ENCODE measurements at places on chromosomes 12 and 14.

DNA sequence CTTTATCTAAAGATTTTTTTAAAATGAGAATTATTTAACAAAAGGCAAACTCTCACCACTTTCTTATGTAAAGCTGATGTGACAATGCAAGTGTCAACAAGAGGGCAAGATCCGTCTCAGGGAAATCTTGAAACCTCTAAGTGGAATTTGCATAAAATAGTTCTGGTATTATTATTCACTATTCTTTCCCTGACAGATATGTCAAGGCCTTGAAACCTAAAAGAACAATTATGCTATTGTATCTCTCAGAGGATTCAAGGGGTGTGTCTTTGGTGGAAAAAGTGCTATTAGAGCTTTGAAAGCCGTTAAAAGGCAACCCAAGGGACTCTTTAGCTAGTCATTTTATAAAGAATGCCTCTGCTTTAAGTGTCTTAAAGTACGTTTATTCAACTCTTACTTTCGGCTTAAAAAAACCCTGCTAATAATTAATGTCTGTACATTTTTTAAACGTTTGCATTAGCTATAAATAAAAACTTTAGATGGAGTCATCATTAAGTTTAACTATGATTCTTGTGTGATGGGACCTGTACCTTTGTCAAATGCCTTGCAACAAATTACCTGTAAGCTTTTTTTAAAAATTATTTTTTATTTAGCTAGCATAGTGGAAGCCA is 585.5 kb downstream of the VRK1 start:
- DNase-seq = no peak

DNA sequence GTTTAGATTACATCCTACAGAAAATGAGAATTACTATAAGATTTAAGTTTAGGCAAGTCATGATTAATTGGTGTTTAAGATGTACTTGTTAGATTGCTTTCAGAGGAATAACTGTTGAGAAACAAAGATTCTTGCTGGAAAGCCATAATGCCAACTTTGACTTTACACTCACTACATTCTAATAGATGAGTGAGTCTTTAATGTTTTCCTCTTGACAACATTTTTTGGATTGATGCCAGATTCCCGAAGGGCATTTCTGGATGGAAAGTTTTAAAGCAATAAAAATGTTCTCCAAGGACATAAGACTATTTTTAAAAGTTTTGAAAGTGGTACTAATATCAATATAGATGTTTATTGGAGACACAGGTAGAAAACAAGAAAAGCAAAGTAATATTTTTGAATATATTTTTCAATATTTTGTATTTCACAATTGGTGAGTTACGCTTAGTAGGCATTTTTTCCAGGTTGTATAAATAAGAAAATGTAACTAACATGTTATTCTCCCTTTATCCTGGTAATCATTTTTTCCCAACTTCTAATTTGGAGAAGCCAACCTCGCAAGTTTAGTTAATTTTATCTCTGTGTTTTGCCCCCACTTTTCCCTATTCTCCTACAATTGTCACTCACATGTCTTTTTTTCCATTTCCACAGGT is 307.3 kb downstream of the CEP128 start:
- peak; percentile 8 for DNase-seq

DNA sequence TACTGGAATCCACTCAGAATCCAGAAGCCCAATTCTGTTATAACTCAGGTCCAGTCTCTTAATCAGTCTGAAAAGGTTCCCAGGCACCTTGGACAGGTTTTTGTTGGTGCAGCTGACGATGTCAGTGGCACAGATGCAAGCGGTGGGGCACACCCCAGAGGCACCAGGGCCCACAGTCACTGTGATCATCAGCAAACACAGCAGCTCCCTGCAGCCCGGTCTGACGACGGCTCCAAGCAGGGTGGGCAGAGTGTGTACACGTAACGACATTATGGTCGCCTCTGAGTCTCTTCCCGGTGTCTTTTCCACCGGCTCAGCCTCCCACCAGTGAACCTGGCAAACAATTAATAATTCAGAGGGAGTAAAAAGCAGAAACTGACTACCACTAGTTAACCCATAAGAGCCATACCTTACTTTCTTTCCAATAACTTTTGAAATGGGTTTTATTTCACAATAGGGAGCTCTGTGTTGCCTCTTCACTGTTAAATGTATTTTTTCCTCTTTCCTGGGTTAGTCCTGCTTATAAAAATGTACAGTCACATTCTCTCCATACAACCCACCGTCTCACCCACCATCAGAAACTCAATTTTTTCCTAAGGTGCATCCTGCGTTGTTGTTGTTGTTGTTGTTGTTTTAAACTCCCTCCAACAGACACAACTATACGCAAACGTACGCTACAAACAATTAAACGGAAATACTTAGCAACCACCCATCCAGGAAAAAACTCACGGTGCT is 521 bp upstream of the PCED1B start:
- DNase-seq = peak; percentile 11

GRCh38 chr12:180445-180844 is 33.5 kb downstream of the SLC6A12 start:
- no peak for DNase-seq

DNA sequence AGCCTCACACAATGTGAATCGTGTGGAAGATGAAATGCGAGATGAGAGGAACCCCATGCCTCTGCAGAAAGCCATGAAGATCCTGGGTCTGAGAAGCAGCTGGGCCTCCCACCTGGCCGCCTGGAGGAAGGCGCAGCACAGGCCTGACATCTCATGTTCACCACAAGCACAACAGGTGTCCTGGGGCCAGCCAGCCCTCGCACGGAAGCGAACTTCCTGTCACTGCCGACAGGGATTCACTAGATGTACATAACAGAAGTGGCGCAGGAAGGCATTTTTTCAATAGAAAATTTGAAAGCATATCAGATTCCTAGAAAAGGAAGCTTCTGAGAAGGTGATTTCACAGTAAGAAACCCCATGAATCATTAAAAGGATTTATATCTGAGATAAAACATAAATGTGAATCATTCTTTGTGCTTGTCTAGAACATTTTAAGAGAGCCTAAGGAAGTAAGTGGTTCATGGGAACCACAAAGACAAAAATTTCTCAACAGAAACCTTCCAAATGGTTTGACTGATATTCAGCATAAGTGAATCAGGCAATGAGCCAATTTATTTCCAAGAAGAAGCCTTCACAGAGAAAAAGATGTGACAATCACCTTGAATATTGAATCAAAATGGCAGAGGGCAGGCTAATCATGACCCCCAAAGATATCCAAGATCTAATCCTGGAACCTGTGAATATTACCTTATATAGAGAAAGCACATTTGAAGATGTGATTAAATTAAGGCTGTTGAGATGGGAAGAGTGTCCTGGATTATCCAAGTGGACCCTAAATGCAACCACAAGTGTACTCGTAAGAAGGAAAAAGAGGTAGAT is 311.9 kb downstream of the DUSP6 start:
- no peak for DNase-seq
